ENCODE measurements at places on chromosomes 7 and 10.

GRCh38 chr7:86968618-86969017, 90.8 kb downstream of the ELAPOR2 start:
- DNase-seq: no peak

- peak; percentile 23 for DNase-seq
These were observed 46.8 kb upstream of the SLC29A3 start for GRCh38 chr10:71272056-71272771.

- DNase-seq: no peak
These were observed 35.5 kb upstream of the BICC1 start for GRCh38 chr10:58477122-58477521.

DNA sequence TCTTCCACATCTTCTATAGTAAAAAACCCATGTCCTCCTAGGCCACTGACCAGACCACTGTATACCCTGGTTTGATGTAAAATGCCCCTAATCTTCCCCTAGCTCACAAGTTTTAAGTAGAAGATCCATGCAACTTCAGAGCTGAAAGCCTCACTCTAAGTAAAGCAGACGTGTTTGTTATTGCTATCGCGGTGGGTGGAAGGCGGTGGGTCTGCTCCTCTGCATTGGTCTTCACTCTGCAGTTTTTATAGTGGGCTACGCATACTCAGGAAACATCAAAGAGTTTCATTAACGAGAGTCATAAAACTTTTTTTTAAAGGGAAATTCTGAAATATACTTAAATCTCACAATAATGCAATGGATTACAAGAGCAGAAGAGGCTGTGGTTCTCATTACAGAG, 91.7 kb downstream of the ATE1 start:
- no peak for DNase-seq

DNA sequence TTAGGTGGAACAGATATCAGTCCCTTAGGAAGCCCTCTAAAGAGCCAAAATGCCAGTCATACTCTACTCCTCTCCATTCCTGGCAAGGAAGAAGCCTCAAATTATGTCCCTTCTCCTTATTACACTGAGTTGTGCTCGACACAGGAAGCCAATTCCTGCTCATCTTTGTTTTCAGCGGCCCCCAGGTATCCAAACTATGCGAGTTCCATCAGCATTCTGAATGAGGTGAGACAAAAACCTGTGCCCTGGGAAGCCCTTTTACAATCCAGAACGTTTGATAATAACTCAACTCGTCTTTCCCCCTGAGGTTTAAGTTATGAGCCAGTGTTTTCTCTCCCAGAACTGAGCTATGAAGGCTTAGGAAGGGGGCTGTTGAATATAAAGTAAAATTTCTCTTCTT, 580.5 kb downstream of the NXPH1 start:
- no peak for DNase-seq

DNA sequence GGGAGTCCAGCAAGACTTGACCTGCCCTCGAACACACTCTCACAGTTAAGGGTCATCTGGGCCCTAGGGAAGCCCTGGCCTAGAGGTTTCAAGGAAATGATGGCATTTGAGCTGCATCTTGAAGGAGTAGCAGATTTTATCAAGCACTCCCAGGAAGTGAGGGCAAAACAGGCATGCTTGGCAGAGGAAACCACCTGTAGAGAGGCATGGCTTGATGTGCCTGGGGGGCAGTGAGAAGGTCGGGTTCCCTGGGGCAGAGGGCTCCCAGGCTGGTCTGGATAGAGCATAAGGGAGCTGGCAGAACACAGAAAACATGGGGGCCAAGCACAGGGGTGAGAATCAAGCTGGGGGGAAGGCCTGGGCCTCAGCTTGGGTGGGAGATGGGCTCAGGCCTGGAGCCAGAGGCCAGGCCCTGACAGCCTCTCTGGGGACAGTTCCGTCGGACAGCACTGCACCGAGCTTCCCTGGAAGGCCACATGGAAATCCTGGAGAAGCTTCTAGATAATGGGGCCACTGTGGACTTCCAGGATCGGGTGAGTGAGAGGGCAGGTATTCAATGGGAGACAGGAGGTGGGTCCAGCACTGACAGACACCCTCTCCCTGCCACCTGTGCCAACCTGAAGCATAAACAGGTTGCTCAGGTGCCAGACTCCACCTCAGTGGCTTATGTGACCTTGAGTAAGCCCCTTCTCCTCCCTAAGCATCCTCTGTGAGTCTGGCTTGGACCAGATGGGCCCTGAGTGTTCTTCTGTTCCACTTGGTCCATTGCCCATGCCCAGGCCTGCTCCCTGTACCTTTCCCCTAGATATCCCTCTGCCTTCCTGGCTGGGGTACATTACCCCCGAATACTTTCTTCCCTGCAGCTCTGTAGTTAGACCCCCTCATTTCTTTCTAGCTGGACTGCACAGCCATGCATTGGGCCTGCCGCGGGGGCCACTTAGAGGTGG, 3.5 kb upstream of the HOGA1 start:
- DNase-seq: no peak

- DNase-seq: no peak
These were observed 11.6 kb downstream of the GRID1 start for GRCh38 chr10:86354761-86355540.

- DNase-seq: no peak
These were observed 563.3 kb upstream of the POM121L12 start for GRCh38 chr7:52472006-52472620.

DNA sequence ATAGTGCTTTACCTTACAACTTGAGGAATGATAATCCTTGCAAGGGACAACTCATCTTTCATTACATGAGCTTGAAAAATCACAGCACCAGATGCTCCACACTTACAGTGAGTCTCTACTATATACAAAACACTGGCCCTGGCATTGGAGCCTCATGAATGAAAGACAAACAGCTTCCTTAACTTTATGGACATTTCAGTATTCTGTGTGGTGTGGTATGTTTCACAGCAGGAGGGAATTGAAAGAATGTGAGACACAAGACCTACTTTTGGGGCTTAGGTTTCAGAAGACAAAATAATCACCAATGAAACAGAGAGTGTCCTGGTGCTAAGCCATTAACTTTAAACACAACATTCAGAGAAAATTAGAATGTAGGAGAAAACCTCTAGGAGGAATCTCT, 1249.6 kb downstream of the XPNPEP1 start:
- no peak for DNase-seq

GRCh38 chr7:133704453-133704852, 422.7 kb upstream of the LRGUK start:
- no peak for DNase-seq

GRCh38 chr10:132164761-132165278, 21.9 kb upstream of the DPYSL4 start:
- DNase-seq: no peak

- no peak for DNase-seq
These were observed 9.5 kb downstream of the ACTR1A start for GRCh38 chr10:102492983-102493382.

DNA sequence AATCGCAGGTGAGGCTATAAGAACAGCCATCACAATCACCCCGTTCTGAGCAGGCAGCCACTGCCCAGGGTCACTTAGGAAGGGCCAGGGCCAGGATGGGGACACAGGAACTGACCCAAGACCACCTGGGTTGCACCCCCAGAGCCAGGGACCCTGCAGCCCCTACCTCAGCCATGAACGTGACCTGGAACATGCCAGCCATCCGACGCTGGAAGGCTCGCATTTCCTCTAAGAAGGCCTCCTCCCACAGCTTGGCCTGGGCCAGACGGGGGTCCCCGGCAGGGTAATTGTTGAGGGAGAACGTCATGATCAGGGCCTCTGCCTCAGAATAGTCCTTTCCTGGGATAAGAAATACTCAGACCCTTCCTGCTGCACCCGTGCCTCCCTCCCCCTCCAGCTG, 5.0 kb downstream of the NPC1L1 start:
- DNase-seq: no peak

- no peak for DNase-seq
These were observed 399.2 kb upstream of the AUTS2 start for GRCh38 chr7:69199041-69199440.

DNA sequence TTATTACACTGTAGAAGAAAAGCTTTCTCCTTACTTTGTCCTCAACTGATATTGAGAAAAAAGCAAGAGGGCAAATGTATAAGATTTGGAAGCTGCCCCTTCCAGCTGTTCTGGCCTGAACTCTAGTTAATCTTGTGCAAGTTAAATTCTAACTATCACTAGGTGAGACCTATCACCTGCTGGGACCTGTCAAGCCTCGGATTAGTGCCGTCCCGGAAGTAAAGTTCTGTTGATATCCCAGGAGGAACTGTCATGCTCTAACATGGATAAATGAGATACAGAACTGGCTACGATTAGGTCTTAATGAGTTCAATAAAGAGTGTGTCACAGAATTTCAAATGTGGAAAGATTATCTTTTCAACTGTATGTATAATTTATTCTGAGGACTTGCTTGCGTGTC, 1.2 kb upstream of the BPGM start:
- no peak for DNase-seq

DNA sequence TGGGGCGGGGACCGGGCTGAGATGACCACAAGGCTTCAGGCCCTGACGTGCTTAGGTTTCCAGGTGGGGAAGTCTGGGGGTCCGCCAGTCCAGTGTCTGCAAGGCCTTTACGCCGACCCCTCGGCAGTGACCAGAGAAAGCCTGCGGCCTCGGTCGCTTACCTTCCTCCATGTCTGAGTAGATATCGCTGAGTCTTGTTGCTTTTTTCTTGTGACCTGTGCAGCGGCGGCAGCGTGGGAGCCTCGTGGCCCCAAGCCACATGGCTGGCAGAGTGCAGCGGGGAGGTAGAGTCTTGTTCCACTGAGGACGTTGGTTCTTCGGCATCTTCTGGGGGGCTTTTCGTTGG, 329 bp downstream of the NOLC1 start:
- no peak for DNase-seq

DNA sequence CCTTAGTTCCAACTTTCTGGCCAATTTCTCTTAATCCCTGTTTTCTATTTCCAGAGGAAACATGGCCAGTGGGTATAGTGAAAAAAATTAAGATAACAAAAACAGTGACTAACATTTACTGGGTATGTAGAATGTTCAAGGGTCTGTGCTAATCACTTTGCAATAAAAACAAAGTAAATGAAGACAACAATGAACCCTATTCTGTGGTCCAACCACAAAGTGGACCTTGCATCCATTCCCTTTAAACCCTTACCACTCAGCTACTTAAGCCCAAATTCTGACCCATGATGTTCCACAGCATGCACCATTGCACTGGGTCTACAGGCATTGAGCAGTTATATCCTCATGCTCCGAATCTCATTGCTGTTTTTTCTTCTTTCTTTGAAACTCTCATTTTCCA, 179.9 kb upstream of the PRKCQ start:
- DNase-seq: no peak

DNA sequence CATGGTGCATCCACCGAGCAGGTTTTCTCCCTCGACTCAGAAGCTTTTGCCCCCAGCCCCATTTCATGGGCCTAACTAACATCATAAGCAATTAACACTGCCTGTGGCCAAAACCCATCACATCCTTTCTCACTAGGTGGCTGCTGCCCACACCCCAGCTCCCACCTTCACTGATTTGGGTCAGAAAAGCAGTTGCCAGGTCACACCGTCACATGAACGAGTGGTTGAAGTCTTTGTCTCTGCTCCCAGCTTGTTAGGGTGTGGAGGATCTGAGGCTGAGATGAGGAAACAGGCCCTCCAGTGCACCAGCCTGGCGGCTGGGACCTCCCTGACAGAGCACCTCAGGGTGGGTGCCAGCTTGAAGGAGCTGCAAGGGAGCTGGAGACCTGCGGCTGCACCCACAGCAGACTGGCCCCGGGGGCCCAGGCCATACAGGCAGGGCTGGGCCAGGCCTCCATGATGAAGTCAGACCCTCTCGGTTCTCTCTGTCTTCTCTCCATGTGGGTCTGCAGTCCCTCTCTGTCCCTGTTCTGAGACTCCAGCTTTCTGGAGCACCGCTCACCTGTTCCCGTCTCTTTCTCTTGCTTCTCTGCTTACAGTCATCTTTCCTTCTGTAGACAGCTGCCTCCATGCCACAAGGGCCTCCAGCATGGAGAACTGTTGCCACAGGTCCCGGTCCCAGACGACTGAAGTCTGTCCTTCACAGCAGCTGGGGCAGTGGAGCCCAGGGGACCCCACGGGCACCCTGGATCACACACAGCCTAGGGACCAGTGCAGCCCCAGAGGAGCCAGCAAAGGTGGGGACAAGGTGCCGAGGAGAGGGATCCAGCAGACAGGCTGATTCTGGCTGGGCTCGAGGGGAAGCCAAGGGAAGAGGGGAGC, 13.8 kb upstream of the INPP5A start:
- no peak for DNase-seq

GRCh38 chr10:77577666-77578229, 59.9 kb downstream of the KCNMA1 start:
- DNase-seq: no peak

DNA sequence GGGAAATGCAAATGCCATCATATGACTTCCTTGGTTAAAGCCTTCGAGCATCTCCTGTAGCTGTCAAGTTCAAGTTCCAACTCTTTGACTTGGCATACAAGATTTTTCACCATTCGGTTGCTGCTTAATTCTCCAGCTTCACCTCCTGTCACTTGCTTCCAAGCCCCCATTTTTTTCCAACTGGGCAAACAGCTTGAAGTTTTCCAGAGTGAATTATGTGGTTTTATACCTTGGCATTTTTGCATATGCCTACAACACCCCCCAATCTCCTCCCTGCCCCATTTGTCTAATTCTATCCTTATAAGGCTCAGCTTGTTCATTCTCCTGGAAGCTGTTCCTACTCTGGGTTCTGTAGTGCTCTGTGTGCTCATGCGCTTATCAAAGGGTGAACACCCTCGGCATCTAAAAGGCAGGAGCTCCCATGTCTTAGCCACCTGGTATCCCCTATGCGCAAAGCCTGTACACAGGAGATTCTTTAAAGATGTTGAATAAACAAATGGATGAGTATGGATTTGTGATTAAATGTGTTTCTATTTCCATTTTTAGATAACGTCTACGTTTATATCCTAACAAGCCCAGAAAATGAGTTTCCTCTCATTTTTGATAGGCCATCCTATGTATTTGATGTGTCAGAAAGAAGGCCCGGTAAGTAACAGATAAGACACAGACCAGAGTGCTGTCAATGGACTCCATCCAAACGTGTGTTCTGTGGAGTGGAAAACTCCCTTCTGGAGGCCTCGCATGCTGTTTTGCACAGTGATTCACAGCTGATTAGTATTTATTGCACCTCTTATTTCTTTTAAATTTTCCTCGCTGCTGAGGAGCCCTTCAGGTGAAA, 52.5 kb downstream of the CDHR3 start:
- DNase-seq: no peak

GRCh38 chr10:98340261-98340939, 72.4 kb upstream of the LOXL4 start:
- DNase-seq: no peak

Measured in HS-5 (cell line).